ENCODE measurements at places on chromosomes 16 and 17.

DNA sequence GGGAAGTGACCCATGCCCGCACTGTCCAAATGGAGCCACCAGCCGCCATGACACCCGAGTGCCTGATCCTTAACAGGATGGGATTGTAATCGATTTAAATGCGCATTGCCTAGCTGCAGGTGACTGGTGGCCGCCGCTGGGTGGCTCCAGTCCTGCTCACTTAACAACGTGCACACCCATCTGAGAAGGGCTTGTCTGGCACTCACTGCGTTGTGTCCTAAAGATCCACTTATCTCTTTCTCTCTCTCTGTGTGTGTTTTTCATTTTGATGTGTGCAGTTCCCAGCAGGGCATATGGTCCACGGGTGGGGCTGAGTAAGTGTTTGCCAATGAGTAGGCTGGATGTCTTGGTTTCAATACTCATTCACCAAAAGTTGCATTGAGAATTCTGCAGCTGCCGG, 80.6 kb downstream of the IRF8 start:
- DNase-seq, result no peak

GRCh38 chr16:6682142-6682811, 650.4 kb upstream of the RBFOX1 start:
- no peak for DNase-seq

DNA sequence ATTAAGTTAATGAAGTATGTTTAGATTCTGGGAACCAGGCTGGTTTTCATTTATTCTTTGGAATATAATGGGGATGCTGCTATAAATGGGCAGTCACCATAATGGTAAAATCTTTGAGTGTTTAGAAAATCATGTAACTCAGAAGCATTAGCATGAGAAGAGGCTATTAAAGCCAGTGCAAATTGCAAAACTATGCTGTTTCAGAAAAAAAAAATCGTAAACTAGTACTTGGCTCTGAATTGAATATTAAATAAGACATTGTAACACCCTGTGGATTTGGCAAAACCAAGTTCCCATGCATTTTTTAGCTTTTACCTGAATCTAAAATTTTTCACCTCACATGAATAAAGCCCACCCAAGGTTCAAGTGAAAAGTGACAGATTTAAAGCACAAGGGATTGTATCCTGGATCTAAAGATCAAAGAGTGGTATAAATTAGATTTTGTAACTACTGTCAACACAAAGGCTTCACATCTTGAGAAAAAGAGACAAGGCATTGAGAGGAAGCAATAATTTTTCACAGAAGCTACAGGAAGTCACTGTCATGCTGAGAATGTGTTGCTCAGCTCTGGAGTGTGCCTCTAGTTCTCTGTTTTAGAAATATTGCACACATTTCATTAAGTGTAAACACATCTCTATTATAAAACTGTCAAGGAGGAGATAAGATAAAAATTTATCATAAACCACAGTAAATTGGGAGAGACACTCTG, 142.2 kb downstream of the ABCA8 start:
- DNase-seq, result peak; percentile 0

GRCh38 chr17:73710095-73710592, 65.9 kb upstream of the SDK2 start:
- DNase-seq, result peak; percentile 68

DNA sequence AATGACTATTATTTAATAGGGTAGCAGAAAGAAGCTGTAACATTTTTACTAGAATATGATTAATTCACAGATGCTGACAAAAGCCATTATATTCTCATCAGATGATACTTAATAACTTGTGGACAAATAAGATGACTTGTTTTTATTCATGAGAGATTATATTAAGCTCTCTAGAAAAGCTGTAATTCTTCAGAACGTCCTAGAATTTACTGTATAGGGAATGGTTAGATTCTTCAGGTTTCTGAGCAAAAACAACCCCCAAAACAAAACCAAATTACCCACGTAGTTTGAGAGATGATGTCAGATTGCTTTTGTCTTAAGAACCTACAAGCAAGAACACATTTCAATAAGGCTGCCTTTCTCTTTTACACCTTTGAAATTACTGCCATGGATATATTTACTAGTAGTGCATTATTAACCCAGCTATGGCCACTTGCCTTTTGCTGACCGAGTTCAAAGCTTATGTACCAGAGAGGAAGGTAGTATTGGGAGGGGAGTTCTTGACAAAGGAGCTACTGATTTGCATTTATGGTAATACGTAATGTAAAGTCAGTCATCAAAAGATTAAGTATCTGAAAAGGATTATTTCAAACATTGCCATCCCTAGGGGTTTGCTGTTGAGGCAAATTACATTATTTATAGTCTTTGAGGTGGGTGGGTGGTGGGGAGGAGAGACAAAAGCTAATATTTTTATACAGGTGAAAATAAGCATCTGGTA, 51.7 kb downstream of the NLK start:
- no peak for DNase-seq

DNA sequence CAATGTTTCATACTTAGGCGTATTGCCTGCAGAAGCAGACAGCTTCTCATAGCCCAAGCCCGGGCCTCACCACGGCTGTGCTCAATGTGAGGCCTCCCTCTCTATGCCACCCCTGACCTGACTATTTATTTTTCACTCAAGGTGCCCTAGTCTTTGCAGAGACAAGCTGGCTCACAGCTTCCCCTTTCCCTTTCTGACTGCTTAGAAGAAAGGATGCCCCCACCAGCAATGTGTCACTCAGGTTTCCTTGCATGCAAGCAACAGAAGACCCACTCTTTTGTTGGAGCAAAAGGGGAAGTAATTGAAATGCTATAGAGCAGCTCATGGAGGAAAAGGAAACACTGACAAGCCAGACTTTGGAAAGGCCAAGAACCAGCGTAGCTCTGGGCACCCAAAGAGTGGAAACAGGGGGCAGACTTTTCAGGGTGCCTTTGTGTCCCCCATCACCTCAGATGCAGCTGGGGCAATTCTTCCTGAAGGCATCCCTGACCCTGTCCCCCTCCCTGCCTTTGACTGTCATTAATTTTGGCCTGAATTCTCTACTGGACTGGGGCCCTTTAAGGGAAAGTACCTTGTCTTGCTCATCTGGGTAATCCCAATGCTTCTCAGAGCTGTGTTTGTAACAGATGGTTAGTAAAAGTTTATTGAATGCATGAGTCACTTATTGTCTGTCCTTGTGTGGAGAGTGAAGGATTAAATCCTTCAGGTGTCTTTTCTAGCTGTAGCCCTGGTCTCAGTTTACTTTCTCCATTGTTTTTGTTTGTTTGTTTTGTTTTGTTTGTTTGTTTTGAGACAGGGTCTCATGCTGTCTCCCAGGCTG, 17.8 kb downstream of the RGS9 start:
- no peak for DNase-seq

GRCh38 chr16:27223226-27223610, 19.9 kb downstream of the KDM8 start:
- DNase-seq, result no peak

GRCh38 chr16:66462912-66463311, 35.8 kb downstream of the BEAN1 start:
- DNase-seq, result no peak

DNA sequence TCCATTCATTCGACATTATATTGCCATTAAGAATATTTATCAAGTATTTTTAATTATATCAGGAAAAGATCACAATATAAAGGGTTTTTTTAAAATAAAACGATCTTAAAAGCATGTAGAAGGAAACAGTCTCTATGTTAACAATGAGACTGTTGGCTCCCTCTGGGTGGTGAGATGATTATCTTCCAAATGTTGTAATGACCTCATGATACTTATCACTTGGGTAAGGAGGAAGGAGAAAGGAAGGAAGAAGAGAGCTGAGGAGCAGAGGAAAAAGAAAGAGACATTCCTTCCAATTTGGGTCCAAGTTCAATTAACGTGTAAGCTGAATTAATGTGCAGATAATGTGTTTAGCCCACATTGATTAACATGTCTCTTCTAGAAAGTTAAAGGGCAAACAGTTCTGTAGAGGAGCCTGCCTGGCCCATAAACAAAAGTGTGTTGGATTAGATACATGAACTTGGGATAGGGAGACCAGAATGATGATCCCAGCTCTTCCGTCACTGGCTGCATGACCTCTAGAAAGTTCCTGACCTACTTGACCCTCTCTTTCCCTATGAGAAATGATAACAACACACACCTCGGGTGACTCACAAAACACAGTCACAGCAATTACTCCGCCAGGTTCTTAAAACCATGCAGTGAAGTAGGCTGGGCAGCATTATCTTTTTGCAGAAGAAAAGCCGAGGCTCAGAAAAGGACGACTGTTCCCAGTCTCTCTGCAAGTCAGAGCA, 32.0 kb downstream of the PIMREG start:
- no peak for DNase-seq

GRCh38 chr17:57522042-57523005, 222.8 kb downstream of the CCDC182 start:
- DNase-seq, result no peak

GRCh38 chr17:77329741-77330531, 189.2 kb downstream of the SEC14L1 start:
- no peak for DNase-seq

GRCh38 chr16:14629612-14629918, 495 bp downstream of the PARN start:
- DNase-seq, result no peak

DNA sequence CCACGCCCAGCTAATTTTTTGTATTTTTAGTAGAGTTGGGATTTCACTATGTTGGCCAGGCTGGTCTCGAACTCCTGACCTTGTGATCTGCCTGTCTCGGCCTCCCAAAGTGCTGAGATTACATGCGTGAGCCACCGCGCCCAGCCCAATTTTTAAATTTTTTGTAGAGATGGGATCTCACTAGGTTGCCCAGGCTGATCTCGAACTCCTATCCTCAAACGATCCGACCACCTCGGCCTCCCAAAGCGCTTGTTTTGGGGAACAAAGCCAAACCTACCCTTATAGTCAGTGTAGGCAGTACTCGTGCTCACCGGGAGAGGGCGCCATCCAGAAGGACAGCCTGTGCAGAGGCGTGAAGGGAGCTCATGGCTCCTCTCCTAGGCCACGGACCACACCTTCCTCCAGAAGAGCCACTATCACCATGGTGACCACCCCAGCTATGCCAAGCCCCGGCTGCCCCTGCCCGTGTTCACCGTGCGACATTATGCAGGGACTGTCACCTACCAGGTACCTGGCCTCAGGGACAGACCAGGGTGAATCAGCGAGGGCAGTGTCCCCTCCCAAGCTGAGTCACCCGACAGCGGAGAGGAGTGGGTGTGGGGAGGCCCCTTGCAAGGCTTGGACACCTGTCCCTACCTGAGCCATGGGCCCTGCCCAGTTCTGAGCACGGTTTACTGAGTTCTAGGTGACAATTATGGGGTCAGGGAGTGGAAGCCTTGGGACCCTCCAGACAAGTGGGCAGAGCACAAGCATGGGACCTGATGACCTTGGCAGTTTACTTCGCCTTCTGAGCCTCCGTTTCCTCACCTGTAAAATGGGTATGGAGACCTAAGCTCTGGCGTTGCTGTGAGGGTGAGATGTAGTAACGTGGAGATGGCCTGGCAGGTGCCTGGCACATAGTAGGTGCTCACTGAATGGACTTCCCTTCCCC, 13.7 kb downstream of the MYO15B start:
- peak; percentile 14 for DNase-seq

GRCh38 chr16:30088832-30089624, 2.7 kb downstream of the TBX6 start:
- DNase-seq, result no peak

DNA sequence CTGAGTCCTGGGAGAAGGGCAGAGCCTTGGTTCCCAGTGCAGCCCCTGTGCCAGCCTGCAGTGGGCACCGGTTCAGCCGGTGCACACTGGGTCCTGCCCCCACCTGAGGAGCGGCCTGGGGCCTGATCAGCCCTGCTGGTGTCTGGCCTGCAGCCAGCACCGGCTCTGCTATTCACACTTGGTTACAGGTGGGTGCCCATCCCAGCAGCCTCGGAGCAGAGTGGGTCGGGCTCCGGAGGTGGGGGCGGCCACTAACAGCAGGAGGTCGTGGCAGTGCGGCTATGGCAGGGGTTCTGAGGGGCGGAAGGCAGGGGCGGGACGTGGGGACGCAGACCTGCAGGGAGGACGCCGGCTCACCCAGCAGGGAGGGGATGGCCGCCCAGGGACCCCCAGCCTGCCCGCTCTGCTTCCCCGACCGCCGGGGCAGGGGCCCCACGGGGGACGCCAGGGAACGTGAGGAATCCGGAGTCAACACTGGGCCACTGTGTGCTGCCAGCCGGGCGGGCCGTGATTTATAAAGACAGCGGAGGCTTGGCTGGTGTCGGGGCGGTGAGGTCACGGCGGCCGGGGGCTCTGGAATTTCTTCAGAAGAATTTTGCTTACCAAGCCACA, 20.3 kb downstream of the METRNL start:
- no peak for DNase-seq

DNA sequence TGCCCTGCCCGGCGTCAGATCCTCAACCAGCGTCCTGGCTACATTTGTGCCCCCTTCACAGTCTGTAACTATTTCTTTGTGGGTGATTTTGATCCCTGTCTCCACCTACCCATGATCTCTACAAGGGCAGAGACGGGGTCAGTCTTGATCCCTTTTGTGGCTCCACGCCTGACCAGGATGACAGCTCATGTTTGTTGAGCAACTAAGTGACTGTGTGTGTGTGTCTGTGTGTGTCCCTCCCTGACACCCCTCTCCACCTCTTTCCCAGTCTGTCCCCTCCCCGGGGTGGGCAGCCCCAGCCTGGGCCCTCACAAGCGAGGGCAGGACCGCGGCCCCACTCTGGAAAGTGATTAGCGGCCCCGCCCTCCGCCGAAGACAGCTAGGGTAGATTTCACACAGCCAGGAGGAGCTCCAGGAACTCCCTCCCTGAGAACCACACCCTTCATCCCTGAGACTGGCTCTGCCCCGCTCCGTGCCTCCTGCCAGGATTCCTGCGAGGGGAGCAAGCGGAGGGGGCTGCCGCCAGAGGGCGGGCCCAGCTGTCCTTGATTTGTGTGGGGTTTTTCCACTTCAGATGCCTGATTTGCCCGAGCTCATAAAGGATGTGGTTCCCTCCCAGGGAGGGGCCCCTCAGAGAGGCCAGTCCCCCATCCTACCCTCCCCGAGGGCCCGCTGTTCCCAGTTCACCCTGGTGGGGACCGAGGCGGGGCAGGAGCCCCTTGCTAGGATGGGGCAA, 5.3 kb upstream of the HS3ST6 start:
- peak; percentile 30 for DNase-seq

GRCh38 chr16:74899816-74900215, 85.1 kb downstream of the WDR59 start:
- DNase-seq, result no peak

- no peak for DNase-seq
Measured at GRCh38 chr17:69350911-69351310, 24.0 kb upstream of the ABCA5 start.

DNA sequence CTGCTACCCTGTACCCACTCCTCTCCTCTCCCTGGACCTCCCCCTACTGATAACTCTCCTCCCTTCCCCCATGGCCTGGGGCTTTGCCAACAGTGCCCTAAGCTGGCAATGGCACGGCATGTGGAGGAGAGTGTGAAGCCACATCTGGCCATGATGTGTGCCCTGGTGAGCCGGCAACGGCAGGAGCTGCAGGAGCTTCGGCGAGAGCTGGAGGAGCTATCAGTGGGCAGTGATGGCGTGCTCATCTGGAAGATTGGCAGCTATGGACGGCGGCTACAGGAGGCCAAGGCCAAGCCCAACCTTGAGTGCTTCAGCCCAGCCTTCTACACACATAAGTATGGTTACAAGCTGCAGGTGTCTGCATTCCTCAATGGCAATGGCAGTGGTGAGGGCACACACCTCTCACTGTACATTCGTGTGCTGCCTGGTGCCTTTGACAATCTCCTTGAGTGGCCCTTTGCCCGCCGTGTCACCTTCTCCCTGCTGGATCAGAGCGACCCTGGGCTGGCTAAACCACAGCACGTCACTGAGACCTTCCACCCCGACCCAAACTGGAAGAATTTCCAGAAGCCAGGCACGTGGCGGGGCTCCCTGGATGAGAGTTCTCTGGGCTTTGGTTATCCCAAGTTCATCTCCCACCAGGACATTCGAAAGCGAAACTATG, 5.2 kb downstream of the TRAF4 start:
- no peak for DNase-seq

- no peak for DNase-seq
Measured at GRCh38 chr16:49471038-49471727, 97.6 kb downstream of the C16orf78 start.
